Activated CD4-positive, alpha-beta T cell treated with anti-CD3 and anti-CD28 coated beads, Interleukin-2, amount 10 ng/mL, durations not matched to agents 7 days and 5 days (primary cell): ENCODE measurements at places on chromosomes 13 and 19.

DNA sequence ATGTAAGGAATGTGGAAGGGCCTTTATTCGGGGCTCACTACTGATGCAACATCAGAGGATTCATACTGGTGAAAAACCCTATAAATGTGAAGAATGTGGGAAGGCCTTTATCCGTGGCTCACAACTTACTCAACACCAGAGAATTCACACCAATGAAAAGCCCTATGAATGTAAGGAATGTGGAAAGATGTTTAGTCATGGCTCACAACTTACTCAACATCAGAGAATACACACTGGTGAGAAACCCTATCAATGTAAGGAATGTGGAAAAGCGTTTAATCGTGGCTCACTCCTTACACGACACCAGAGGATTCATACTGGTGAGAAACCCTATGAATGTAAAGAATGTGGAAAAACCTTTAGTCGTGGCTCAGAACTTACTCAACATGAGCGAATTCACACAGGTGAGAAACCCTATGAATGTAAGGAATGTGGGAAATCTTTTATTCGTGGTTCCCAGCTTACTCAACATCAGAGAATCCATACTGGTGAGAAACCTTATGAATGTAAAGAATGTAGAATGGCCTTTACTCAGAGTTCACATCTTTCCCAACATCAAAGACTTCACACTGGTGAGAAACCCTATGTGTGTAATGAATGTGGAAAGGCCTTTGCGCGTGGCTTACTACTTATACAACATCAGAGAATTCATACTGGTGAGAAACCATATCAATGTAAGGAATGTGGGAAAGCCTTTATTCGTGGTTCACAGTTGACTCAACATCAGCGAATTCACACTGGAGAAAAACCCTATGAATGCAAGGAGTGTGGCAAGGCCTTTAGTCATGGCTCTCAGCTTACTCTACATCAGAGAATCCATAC is 44.3 kb downstream of the ZNF585A start:
- DNase-seq: no peak

GRCh38 chr13:59914556-59914955 is 249.2 kb downstream of the DIAPH3 start:
- DNase-seq: no peak

DNA sequence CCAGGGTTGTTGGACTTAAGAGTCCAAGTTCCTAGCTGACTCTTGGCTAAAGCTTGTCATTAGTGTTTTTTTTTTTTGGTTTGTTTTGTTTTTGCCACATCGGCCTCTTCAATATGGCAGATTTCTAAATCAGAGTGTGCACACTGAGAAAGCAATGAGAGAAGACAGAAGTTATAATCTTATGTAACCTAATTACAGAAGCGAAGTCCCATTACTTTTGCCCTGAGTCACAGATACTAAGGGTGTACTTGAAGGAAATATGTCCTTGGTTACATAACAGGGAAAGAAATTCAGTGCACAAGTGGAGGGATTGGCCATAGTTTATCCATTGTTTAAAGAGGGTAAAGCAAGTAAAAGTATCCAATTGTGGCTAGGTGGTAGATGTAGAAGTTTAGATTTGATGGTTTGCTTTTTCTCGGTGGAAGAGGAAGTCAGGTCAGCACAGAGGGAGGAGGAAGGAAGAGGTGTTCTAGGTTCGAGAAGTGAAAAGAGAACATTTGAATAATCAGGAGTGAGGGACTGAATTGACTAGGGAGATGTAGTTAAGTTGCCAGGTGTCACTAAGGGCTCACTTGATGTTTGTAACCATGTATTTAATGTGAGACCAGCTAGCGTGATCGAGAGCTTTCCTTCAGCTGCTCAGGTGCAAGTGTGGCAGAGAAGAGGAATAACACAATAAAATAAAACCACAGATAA is 12.2 kb downstream of the GTF2F2 start:
- DNase-seq: no peak

DNA sequence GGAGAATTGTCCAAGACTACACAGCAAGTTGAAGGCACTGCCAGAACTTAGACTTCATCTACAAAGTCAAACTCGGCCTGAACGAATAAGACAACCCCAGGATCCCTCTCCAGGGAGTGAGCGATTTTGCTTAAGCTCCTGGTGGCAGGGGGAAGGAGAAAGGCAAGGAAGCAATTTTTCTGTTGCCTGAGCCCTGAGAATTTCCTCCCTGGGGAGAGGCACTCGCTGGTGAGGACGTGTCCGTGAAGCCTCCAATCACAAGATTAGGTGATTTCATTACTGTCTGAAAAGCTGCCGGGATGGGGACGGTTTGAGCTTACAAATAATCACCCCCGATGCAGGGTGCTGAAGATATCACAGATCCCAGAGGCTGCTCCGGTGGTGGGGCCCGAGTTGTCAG is 45.6 kb downstream of the TINCR start:
- no peak for DNase-seq

DNA sequence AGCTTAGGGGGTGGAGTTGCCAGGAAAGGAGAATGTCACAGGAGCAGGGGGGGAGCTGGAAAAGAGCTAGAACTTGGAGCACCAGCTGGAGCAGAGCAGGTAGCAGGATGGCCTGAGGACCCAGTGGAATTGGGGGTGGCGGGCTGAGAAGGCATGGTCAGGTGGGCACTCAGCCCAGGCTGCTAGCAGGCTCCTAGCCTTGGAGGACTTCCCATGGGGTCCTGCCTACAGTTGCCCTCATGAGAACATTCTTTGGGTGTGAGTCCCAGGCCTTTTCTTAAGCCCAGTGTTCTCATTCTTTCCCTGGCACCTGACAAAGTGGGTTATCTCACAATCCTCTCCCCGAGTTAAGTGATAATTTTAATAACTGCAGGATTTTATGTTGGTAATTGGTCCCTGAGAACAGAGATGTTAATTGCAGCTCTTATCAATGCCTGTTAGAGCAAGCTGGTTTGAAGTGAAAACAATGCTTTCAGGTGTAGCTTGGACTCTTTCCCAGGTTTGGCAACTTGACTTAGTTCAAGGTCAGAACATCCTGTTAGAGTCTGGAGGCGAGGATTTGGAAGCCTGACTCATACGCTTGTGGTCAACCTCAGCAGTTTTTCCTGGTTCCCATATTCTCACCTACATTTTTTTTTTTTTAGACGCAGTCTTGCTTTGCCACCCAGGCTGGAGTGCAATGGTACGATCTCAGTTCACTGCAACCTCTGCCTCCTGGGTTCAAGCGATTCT is 18.1 kb upstream of the OLFM4 start:
- no peak for DNase-seq

DNA sequence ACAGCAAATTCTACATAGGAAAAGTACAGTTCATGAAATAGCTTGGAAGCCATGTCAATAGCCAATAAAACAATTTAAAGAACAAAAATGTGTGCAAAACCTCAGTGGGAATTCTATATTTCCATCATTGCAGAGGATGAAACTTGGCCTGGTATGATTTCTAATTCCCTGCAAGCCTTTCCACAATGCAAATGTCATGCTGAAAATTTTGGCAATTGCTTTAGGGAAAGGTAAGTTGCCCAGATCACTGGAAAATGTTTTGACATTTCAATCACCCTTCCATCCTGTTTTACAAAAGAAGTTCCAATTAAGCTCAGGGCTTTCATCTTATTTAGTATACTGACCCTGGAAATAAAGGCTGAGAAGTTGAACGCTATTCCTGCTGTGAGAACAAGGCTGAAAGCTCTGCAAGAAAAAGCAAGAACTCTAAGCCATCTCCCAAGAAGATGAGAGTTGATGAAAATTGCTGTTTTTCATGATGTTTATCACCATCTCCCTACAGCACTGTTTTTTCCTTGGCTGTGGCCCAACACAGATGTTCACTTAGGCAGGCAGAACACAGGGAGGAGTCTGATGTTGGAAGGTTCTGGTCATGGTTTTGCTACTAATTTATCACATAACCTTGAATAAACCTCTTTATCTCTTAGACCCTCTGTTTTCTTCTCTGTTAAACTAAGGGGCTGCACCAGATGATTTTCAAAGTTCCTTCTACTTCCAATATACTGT is 263.7 kb downstream of the KCTD12 start:
- DNase-seq: no peak

DNA sequence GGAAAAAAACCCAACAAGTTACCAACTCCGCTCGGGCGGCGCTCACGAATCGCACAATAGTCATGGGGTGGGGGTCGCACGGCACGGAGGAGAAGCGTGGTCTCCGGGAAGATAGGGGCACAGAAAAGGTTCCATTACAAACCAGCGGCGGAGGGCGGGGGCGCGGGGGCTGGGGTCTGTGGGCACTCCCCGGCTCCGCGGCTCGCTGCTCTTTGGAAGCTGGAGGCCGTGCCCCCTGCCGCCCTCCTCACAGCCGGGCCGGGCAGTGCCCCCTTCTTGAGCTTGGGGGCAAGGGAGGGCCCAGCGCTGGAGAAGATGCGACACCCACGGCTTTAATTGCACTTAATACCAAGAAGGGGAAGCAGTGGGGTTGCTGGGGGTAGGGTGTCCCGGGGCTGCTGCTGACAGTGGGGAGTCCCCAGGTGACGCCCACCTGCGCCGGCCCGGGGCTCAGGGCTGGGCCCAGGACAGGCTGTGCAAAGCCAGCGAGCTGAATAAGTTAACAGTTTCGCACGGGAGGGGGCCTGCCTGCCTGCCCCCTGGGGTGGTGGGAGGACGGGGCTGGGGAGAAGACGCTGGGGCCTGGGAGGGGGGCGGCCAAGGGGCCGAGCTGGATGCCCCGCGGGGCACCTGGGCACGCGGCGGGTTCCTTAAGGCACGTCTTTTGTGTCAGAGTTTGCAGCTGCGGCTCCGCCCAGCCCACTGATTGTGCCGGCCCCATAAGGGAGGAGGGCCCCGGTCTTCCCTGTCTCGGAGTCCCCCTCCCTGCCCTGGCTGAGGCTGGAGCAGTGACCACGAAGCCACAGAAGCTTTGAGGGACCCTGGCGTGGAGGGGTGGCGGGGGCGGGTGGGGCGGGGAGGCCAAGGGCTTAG is 9.8 kb downstream of the DCAF15 start:
- no peak for DNase-seq
